LHCN-M2 (cell line): ENCODE measurements at places on chromosomes 3 and 15. TPM values are rescaled to one million over a fixed set of nuclear protein-coding genes. Genes with fewer than 3 reads are reported as not detected.

TIMP4 gene
- 0.46 and 0.51 TPM in 2 replicates for total RNA-seq

DNA sequence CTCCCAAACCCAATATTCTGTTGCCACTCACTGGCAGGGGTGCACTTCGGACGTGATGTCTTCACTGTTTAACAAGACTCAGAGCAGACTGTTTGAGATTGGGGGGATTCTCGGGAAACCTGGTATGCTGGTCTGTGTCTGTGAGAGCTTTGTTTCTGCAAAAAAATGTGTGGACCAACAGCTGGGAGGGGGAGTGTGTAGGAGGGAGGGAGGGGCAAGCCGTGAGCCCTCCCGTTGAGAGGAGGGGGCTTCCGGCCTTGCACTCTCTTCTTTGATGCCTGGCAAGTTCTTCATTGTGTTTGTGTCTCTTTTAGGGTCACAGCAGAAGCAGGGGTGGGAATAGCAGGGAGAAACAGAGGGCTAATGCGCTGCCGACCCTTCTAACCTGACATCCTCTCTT is 74.9 kb upstream of the NDN start:
- no peak for DNase-seq

SLC24A5 gene
- total RNA-seq, result not detected in 2 replicates

- no peak for DNase-seq
Observed at GRCh38 chr15:53224371-53224770, 434.2 kb upstream of the ONECUT1 start.

ITGA11 gene
- 14.6 and 22.0 TPM in 2 replicates for total RNA-seq

LCTL gene
- 0.11 TPM in 1 of 2 replicates, not detected in the other for total RNA-seq

DNA sequence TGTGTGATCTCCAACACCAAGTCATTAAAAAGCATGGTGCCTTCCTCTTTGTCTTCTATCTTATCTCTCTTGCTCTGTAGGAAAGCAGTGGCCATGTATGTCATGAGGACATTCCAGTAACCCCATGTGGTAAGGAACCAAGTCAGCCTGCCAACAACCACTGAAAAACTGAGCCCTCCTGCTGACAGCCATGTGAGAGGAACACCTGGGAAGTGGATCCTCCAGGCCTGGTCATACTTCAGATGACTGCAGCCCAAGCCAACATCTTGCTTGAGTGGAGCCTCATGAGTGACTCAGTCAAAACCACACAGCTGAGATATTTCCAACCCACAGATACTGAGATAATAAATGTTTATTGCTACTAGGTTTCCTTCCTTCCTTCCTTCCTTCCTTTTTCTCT is 597.3 kb downstream of the ZIC1 start:
- peak; percentile 75 for DNase-seq

DNA sequence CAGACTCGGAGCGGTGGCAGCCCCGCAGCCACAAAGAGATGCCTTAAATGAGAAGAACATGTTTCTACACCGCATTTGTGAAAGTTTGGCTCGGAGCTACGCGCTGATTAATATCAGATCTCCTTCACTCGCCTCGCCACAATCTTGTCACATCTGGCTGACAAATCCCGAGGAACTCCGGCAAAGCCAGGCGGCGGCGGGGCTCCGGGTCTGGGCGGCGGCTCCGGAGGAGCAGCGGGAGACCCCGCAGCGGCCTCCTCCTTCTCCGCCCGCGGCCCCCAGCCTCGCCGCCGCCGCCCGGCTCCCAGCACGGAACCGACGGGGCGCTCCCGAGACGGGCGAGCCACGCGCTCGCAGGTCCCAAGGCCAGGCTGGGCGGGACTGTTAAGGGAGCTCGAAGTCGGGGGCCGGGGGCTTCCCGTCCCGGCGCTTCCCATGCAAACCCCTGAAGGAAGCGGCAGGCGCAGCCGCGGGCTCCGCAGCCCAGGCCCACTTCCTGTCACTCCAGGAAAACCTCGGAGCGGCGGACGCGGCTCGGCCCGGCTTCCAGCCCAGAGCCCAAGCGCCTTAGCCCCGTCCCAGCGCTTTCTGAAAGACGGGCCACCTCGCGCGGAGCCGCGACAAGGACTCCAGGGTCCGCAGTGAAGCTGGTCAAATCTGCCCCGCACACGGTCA is 1.2 kb downstream of the BNC1 start:
- no peak for DNase-seq

DNA sequence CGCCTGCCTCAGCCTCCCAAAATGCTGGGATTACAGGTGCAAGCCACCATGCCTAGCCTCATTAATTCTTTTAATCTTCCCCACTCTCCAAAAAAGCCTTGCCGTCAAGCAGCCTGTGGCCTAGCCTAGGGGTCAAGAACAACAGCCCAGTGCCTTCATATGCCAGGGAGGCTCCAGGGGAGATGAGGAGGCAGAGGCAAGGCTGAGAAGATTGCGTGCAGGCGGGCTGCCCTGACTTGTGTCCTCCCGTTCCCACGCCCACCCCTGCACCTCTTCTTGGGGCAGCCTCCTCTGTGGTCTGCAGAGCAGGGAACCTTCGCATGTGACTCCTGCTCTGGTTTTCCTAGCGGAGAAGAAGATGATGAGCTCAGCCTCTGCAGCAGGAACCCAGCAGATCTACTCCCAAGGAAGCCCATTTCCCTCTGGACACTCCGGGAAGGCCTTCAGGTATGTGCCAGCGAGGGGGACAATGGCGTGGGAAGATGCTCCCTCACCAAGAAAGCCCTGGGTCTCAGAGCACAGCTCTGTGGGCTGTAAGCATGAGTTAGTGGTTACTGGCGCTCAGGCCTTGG is 118.5 kb upstream of the ABHD17C start:
- no peak for DNase-seq

DNA sequence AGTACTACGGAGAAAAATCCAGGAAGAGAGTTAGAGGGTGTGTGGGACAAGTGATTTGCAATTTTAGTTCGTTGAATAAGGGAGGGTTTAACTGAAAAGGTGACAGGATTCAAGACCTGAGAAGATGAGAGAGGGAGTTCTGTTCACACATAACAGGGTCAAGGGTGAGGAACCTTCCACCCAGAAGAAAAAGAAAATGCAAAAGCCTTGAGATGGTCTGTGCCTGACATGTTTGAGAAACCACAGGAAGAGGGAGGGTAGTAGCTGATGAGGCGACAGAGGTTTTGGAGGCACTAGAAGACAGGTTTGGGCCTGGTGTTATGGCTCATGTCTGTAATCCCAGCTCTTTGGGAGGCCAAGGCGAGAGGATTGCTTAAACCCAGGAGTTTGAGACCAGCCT is 591 bp upstream of the SLC25A20 start:
- DNase-seq, result no peak

DNA sequence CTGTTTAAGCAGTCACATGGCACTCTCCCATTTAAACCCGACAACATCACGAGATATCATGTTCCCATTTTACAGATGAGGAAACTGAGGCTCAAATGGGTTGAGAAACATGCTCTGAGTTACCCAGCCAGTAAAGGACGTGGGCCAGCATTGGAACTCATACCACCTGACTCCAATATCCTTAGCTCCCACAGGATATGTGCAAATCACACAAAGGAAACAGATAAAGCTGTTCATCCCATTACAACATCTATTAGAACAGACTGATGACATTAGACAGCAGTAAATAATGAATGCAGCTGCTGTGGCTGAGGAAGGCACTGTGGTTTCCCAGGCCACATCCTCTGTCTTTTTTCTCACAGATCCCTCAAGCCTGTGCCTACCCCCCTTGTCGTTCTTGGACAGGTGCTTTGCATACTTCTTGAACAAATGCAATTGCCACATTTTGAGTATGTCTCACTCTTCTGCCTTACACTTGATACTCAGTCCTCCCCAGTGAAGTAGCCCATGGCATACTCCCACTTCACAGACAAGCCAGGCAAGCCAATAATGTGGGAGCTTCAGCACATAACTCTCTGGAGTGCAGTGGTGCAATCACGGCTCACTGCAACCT is 17.7 kb downstream of the FRMD4B start:
- DNase-seq, result peak; percentile 98

TMEM207 gene
- not detected in 2 replicates for total RNA-seq

- peak; percentile 19 for DNase-seq
Observed at GRCh38 chr3:141825216-141826011, 51.0 kb upstream of the ATP1B3 start.

- DNase-seq, result no peak
Observed at GRCh38 chr3:131200636-131201199, 174.0 kb downstream of the NEK11 start.

GRCh38 chr3:187112934-187113793 is 26.1 kb downstream of the RPL39L start:
- peak; percentile 15 for DNase-seq

DNA sequence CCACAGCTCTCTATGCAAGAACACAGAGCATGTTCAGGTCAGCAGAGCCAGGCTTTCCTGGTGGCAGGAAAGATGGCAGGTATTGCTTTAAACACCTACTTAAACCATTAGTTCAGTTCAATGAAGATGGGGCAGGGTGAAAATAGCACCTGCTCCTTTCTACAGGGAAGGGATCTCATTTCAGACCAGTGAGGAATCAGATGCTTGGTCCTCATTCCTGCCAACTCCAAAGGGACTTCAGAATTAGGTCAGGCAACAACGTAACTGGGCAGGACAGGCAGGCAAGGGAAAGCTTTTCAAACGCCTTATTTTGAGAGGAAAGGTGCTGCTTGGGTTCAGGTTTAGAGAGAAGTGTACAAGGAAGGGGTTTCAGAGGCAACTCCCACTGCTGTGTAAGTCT is 12.6 kb upstream of the RPS17 start:
- DNase-seq, result no peak

WDR93 gene
- not detected in 2 replicates for total RNA-seq

- peak; percentile 71 for DNase-seq
Observed at GRCh38 chr15:69394556-69395282, 19.4 kb upstream of the KIF23 start.

GOLGA8K gene
- total RNA-seq, result 0.13 and 0.57 TPM in 2 replicates

DNA sequence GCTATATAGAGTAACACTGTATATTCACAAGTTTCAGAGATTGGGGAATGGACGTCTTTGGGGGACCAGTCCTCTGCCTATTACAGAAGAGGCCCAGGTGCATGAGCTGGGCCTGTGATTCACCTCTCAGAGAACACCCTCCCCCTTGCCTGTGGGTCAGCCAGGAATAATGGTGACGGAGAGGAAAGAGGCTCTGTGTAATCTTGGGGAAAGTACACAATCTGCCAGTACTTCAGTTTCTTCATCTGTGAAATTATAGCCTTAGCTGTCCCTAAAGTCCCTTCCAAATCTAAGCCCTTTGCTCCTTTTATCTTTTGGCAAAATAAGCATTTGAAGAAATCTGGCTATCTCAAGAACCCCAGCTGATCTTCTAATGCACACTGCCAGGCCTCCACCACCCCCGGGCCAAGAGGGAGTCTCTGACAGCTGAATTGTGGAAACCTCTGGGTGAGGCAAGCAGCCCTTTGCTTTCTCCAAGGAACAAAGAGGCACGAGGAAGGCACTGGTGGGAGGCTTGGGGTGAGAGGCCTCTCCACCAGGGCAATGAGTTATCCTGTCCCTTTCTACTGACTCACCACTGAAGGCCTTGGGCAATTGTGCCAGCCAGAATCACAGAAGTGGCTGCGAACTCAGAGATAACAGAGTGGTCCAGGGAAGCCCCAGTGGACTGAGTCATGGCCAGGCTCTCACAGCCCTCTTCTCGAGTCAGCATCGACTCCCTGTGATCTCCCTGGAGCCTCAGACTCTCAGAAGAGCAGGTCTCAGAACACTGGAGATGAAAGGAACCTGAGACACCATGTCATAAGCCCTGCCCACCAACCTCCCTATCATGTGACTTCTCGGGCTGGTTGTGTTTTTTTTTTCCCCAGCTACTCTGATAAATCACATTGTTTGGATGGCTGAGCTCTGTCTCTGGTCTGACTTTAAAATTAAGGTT is 31.8 kb downstream of the CCNL1 start:
- DNase-seq, result peak; percentile 99

GRCh38 chr3:11570789-11571495 is 72.8 kb downstream of the VGLL4 start:
- peak; percentile 68 for DNase-seq

- no peak for DNase-seq
Observed at GRCh38 chr15:80467311-80467714, 63.1 kb downstream of the ARNT2 start.

DNA sequence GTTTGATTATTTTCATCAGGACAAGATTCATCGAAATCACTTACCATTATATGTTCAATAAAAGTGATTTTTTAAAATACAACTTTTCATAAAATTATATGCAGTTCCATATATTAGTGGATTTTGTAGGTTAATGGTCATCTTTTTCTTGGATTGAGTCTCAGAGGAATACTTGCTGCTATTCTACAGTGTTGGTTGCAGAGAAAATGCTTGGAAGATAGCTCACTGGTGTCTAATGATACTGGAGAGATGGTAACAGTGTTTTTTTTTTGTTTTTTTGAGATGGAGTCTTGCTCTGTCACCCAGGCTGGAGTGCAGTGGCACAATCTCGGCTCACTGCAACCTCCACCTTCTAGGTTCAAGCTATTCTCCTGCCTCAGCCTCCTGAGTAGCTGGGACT is 143.3 kb downstream of the TCF12 start:
- DNase-seq, result no peak

POPDC2 gene
- 1.1 TPM in 1 of 2 replicates, not detected in the other for total RNA-seq

DNA sequence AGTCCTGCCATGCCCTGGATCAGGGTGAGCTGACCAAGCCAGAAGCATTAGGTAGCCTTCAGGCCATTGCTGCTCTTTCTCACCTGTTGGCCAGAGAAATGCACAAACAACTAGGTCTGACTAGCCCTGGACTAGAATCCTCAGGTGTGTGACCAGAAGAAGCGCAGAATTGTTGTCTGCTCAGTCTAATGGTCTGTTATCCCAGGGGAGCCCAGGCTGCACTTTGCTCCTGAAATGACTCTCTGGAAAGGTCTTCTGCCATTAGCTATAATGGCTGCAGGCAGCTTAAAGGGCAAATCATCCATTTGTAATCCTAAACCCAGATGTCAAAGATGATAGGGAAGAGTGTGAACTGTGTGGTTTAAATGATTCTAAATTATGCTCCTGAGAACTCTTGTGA is 246.1 kb downstream of the NFKBIZ start:
- no peak for DNase-seq

DNA sequence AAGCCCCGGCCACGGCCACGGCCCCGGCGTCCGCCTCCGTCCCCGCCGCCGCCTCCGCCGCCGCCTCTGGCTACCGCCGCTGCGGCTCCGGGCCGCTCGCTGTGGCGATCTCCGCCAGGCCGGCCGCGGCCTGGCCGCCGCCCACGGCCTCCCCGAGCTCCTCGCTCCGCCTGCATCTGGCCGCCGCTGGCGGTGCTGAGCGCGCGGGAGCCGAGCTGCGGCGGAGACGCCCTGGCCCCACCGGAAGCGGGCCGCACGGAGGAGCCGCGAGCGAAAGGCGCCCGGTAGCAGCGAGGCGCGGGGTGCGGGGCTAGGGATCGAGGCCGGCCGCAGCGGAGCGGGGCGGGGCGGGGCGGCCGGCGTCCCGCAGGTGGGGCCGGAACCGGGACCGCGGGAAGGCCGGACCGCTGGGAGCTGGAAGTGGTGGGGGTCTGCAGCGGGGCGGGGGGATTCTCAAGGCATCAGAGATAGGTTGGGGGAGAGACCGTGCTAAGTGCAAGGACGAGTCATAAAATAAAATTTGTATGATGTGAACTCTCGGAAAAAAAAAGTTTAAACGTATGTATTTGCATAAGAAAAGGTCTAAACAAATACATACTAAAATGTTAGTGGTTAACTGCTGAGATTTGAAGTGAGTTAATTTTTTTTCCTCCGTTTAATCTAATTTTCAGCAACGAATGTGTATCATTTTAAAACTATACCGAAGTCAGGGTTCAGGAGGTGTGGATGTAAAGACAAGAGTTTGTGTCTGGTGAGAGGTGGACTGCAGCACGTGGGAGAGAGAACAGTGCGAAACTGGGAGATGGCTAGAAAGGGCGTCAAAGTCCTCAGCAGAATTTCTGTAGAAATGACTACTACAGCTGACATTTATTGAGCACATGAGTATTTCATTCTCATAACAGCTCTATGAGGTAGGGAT is at the start of gene AVEN:
AVEN (minus strand) TSS at position 334 of the 919 bp plus-strand sequence; CDS start at position 176, 158 bp downstream.
- DNase-seq, result no peak

DAPK2 gene
- 0.06 and 2.2 TPM in 2 replicates for total RNA-seq
